ENCODE measurements at places on chromosomes 1 and 21. TPM values are rescaled to one million over a fixed set of nuclear protein-coding genes. Genes with fewer than 3 reads are reported as not detected.

DNA sequence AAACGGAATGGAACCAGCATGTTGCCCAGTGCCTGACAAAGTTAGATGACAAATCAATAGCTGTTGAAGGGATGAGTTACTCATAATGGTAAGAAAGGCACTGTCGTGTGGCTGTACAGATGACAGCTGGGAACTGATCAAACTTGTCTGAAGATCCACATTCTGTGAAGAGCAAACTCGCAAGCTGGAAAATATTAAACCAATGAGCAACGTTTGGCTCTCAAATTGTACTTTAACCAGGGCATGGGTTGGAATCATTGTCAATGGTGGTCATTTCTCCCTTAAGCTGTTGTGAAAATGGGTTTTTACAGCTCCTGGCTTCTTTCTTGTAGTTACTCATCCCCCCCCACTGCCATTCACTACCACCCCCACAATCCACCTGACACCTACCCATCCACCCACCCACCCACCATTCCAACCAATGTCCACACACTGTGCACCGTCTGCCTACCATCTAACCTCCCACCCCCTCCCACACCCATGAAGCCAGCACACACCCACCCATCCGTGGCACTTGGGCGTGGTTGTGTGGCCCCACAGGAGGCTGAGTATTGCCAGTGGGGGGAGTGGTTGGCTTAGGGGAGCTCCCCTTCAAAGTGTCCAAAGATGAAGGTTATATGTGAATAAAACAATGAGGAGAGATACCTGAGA is 46.7 kb downstream of the CLDN14 start:
- DNase-seq = no peak

DNA sequence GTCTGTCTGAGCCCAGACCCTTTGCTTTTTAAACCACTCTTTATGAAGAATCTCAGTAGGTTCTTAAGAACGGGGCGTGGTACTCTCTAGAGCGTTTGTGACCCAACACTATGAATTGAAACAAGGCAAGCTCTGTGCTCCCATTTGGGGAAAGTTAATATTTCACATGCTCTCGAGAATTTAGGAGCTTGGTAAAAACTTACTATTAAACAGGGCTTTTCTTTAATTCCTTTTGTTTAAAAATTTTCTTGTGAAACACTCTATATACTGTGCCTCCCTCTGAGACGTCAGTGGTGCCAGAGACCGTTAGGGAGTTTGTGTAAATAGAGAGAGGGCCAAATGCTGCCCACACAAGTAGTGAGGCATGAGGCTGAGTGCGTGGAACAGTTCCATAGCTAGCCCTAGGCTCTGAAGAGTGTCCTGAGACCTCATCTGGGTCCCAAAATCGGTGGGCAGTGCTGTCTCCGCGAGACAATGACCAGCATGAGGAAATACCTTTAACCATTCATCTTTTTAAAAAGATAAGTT is 144.7 kb downstream of the ROR1 start:
- DNase-seq = no peak

- DNase-seq = no peak
Measured at GRCh38 chr1:110542725-110543124, 23.8 kb upstream of the KCNA10 start.

GRCh38 chr1:171140401-171140800 is 44.7 kb upstream of the FMO2 start:
- DNase-seq = no peak

DNA sequence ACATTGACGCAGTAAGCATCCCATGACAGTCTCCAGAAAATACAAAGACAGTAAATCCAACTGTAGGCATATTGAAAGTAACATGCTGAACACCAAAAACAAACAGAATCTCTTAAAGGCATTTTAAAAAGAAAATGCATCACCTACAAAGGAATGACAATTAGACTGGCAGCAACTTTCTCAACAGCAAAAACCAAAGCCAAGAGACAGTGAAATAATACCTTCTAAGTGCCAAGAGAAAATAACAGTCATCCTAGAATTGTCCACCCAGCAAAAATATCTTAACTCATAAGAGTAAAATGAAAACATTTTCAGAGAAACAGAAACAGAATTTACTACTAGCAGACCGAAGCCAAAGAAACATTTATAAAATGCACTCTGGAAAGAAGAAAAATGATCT is 20.0 kb downstream of the CCDC185 start:
- no peak for DNase-seq

GRCh38 chr21:46598581-46599572 is 6.0 kb downstream of the S100B start:
- DNase-seq = no peak

- DNase-seq = no peak
Measured at GRCh38 chr1:219292999-219293398, 119.3 kb downstream of the LYPLAL1 start.

DNA sequence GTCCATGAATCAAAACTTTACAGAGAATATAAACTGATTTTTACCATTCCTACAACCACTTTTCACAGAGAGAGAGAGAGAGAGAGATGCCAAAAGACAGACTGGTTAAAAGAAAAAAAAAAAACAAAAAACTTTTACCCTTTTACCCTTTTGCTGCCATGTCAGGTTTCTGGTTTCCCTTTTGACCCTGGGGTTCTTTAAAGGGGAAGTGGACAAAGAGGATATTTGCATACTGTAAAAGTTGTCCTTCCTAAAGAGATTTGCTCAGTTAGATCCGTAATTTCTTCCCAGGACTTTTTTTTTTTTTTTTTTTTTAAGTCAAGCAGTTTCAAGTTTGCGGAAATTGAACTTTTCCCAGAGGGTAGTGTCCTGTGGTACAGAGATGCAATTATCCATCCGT is 287.8 kb upstream of the RGS18 start:
- DNase-seq = no peak

- DNase-seq = no peak
Measured at GRCh38 chr21:46347203-46347550, 23.2 kb downstream of the PCNT start.

- no peak for DNase-seq
Measured at GRCh38 chr1:6028042-6028850, 17.4 kb upstream of the KCNAB2 start.

DNA sequence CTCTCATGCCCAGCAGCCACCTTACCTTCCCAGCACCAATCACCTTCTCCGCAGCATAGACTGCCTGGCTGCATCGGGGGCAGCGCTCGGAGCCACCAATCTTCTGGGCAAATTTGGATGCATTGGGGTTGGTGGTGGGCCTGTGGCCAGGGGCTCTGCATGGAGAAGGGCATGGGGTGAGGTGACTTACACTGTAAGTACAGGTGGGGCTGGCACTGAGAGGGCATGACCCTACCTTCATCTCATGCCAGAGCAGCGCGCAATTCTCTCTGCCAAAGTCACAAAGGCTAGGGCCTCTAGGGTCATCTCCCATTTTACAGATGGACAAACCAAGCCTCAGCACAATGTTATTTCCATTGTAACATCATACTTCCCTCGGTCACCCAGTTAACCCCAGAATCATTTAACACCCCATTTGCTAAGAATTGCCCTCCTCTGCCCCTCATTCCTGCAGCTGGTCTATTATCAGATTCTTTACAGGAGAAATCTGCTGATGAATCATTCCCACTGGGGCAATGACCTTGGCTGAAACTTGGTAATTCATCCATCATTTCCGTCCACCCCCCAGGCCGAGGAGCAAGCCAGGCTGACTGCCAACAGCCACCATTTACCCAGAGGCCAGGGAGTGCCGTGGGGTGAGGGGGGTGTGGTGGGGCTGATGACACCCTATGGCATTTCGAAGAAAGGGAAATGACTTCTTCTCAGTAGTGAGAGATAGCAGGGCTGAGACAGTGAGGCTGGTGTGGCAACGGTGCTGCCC is 17.9 kb downstream of the CSRP1 start:
- DNase-seq = peak; percentile 89

DNA sequence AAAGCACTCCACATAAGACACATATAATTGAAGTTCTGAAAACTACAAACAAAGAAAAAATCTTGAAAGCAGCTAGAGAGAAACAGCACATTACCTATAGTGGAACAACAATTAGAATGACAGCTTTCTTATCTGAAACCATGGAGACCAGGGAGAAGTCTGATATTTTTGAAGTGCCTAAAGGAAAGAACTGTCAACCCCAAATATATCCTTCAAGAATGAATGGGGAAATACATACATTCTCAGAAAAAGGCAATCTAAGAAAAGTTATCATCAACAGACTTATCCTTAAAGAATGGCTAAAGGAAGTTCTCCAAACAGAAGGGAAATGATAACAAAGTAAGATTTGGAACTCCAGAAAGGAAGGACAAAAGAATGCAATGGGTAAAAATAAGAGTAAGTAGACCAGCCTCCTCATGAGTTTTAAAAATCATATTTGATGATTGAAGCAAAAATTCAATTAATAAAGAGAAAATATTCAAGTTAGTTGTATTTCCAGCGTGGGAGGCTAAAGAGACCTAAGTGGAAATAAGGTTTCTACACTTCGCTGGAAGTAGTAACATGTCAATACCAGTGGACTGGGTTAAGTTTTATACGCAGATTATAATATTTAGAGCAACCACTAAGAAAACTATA is 170.8 kb upstream of the SAMSN1 start:
- DNase-seq = no peak

The AMY1B gene
- total RNA-seq = not detected

The OR6N1 gene
- total RNA-seq = not detected

The RAD54L gene
- total RNA-seq = 4.2 TPM

The UBXN10 gene
- not detected for total RNA-seq

The ST6GALNAC3 gene
- 7.3 TPM for total RNA-seq

Measured in osteocyte (in vitro differentiated cells).